ENCODE measurements at places on chromosomes 6 and 20. TPM values are rescaled to one million over a fixed set of nuclear protein-coding genes. Genes with fewer than 3 reads are reported as not detected.

PTK7 gene
- 126 TPM for total RNA-seq

PPIL6 gene
- 1.0 TPM for total RNA-seq

C20orf141 gene
- not detected for total RNA-seq

- H3K27ac ChIP-seq, result no peak overlapping the region
- no peak overlapping the region for H3K4me3 ChIP-seq
- H3K36me3 ChIP-seq, result peaks cover 16% of the 10 kb centered on the region
- no peaks in the 10 kb centered on the region for H3K27me3 ChIP-seq
- H3K4me1 ChIP-seq, result no peaks in the 10 kb centered on the region
Measured at GRCh38 chr6:144544266-144544830, 259.2 kb downstream of the UTRN start.

FERMT1 gene
- 9.6 TPM for total RNA-seq

DNA sequence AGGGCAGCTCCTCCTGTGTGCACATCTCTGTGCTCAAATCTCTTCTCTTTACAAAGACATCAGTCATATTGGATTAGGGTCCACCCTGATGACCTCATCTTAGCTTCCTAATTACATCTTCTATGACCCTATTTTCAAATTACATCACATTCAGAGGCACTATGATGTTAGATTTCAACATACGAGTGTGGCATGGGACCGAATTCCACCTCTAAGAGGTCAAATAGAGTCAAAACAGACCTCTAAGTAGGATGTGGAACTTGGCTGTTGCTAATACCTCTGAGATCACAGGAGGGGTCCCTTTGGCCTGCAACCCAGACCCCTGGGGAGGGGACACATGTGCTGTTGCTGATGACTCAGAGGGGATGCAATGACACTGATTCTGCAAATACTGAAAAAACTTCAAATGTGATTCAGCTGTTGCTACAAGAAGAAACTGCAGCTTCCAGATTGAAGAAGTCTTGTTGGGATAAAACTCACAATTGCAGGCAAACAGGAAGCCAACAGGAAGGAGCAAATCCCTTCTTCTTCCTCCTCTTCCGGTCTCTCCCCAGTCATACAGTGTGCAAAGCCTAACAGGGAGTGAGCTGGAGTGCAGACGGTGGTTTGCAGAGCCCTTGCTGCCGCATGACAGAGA, 216.2 kb downstream of the MYLK4 start:
- H3K4me1 ChIP-seq, result no peaks in the 10 kb centered on the region
- H3K4me3 ChIP-seq, result no peak overlapping the region
- no peak overlapping the region for H3K27ac ChIP-seq
- H3K36me3 ChIP-seq, result no peaks in the 10 kb centered on the region
- no peak for DNase-seq
